ENCODE measurements at places on chromosomes 3 and 15.
A peak's percentile ranks its signal among the peaks of the same experiment; 100 is the strongest.

GRCh38 chr15:77944002-77944867 is 133.3 kb downstream of the TBC1D2B start:
- peak; percentile 90 for DNase-seq

- no peak for DNase-seq
Observed at GRCh38 chr3:124951511-124952281, 17.1 kb upstream of the MUC13 start.

DNA sequence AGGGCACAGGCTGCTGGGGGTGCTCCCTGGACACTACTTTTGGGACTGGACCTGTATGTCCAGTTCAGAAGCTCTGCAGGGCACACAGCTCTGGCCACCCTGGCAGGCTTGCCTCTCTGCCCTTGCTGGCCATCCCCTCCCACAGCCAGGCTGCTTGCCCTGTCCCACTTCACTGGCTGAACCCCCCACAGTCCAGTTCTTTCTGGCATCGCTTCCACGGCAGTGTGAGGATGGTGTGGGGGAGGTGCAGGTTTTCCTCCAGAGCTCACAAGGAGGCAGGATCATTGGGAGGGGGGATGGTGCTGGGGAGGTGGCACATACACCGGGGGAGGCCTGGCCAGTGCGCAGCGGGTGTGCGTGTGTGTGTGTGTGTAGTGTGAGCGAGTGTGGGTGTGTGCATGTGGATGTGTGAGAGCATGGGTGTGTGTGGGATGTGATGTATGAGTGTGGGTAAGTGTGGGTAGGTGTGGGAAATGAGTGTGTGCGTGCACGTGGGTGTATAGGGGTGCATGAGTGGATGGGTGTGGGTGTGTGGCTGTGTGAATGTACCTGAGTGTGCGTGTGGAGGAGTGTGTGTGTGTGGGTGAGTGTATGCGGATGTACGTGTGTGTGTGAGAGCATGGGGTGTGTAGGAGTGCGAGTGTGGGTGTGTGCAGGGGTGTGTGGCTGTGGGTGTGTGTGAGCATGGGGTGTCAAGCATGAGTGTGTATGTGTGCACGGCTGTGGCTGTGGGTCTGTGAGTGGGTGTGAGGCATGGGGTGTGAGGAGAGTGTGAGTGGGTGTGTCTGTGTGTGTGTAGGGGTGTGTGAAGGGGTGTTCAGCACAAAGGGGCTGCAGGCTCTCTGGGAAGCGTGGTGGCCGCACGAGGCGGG is 155.2 kb downstream of the NSMCE3 start:
- DNase-seq, result no peak

GRCh38 chr3:182795389-182795782 is 2.1 kb downstream of the ATP11B start:
- peak; percentile 38 for DNase-seq

DNA sequence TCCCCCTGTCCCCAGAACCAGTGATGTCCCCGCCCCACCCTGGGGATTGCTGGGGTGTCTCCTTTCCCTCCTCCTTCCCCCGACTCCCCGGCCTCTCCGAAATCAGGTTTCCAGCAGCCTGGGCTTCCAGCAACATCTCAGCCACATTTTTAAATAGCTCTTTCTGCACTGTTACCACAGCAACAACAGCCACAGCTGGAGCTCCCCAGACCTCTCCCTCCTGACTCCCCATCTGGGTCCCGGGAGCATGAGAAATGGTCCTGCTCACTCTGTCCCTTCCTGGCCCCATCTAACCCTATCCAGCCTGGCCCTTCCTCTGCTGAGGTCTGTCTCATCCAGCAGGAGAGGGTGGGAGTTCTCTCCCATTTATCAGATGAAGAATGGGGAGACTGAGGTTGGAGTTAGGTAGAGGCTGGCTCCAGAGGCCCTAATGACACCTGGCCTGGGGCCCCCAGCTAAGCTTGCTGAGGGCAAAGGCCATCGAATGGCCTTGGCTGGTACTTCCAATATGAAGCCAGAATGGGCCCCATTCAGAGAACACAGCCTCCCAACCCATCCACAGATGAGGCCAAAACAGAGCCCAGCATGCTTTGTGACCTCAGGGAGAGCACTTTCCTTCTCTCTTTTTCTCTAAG is 1.5 kb downstream of the CAMK1 start:
- no peak for DNase-seq
